NCI-H187 treated with DMSO at 0.1 percent for 48 hours (cell line): ENCODE measurements at places on chromosomes 3 and 15.
A peak's percentile ranks its signal among the peaks of the same experiment; 100 is the strongest.

- no peak for DNase-seq
Observed at GRCh38 chr3:185988816-185989175, 51.0 kb upstream of the TRA2B start.

- no peak for DNase-seq
Observed at GRCh38 chr3:142602619-142603385, 6.6 kb downstream of the PLS1 start.

- DNase-seq = no peak
Observed at GRCh38 chr3:65758876-65759598, 279.7 kb downstream of the MAGI1 start.

GRCh38 chr3:100155128-100155527 is 40.8 kb upstream of the FILIP1L start:
- no peak for DNase-seq

DNA sequence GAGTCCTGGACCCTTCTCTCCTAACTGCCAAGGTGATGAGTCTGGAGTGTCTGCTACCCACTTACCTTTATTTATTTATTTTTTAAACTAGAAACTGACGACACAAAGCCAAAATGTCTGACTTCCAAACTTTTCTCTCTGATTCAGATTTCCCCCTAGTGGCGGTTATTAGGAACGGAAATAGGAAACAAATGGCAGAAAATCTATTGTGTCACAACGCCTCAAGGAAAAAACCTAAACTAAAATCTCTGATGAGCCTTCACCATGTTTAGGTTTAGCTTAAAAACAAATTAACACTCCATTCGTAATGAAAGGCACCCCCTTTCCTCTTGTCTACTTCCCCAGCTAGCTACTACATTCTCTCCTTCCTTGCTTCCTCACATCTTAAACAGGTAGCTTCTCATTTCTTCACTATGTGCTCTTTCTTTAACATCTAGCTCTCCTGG is 94.0 kb upstream of the MEX3B start:
- DNase-seq = no peak

- DNase-seq = no peak
Observed at GRCh38 chr3:73258057-73258456, 196.6 kb downstream of the EBLN2 start.

GRCh38 chr3:83956431-83956830 is 1002.4 kb upstream of the CADM2 start:
- no peak for DNase-seq

GRCh38 chr3:66259566-66260255 is 38.9 kb downstream of the SLC25A26 start:
- DNase-seq = no peak

GRCh38 chr3:196643201-196643749 is 3.8 kb downstream of the NRROS start:
- no peak for DNase-seq

GRCh38 chr3:47636225-47636624 is 57.6 kb upstream of the CSPG5 start:
- DNase-seq = no peak

DNA sequence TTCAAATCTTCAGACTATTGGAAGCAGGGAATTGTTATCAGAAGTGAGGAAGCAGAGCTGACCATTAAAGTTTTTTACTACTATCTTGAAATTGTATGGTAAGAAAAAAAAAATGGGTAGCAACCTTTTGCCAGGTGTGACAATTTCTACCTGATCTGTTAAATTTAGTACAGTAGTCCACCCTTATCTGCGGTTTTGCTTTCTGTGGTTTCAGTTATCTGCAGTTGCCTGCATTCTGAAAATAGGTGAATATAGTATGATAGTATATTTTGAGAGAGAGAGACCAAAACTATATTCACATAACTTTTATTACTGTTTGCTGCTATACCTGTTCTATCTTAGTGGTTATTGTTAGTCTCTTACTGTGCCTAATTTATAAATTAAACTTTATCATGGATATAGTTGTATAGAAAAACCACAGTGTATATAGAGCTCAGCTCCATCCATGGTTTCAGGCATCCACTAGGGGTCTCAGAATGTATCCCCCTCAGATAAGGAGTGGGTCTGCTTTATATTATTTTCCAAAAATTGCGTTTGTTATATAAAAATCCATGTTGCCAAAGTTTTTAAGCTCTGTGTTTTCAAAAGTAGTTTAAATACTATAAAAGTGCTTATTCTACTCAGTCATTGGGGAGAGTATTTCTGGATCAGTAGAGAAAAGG is 69.9 kb downstream of the PTPRG start:
- no peak for DNase-seq

DNA sequence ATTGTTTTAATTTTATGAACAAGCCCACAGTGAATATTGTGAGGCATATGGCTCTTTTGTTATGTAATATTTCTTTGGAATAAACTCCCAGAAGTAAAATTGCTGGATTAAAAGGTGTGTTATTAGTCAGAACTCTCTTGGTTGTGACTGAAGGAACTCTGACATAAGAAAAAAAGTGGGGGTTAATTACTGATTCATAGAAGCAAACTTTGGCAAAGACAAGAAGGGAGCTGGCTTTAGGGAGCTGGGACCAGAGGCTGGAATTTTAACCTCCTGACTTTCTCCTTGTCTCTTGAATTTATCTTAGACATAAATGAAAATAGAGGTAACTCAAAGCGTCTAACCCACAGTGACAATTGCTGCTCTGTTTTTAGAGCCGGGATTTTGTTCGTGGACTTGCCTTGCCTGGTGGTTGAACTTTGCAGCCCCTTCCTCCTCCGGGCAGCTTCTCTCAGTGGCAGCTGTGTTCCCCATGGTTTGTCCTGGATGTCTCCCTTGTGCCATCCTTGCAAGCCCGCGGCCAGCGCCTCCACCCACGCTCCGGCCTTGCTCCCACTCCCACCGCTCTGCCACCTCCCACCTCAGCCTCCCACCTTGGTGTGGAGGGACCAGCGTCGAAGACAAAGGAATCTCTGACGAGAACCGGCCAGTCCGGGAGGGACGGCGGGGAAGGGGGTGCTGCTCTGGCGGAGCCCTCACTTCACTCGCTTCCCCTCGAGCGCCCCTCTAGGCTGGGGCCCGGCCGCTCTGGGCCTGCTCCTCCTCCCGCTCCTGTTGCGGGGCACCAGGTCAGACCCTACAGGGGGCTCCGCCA is 28.0 kb downstream of the ARHGAP31 start:
- no peak for DNase-seq

- no peak for DNase-seq
Observed at GRCh38 chr3:63563572-63563971, 88.9 kb upstream of the SNTN start.

DNA sequence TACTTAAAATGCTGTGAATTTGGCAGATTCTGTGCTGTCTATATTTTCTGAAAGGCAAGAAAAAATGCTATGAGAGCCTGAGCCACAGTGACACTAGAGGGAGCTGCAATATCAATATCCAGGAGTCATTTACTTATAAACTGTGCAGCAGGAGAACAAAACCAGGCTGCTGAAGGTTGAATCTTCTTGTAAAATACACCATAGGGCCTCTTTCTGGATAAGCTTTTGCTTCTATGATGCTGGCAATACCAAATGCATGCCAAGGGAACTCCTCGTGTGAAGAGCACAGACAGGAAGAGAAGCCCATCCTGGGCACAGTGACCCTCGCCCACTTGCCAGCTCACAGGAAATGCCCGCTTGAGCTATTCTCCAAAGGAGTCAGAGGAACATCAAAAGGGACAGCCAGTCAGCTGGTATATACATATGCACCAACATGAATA is 48.0 kb upstream of the TSPAN3 start:
- no peak for DNase-seq

DNA sequence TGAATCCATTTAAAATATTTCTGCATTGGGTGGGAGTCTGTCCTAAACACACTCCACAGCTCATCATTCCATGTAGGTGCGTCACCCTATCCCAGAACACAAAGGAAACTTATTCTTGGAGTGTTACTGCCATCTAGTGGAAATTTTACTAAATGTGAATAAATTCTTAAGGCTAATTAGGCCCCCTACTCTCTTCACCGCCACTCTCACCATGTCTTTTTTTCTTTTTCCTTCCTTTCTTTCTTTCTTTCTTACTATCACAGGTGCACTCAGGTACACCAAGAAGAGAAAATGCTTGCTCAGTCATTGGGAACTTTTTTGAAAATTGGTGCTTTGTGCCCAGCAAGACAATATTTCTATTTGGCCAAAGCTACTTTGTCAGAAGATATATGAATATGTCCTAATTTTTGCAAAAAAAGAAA is 26.4 kb upstream of the ATP8B4 start:
- DNase-seq = peak; percentile 4

- no peak for DNase-seq
Observed at GRCh38 chr3:37852771-37853170, 8.9 kb upstream of the CTDSPL start.

- no peak for DNase-seq
Observed at GRCh38 chr3:38155825-38156224, 9.5 kb upstream of the OXSR1 start.

- no peak for DNase-seq
Observed at GRCh38 chr3:66923969-66924368, 74.1 kb upstream of the KBTBD8 start.

GRCh38 chr3:104396974-104397669 is 969.6 kb upstream of the ALCAM start:
- DNase-seq = no peak

- no peak for DNase-seq
Observed at GRCh38 chr15:34810443-34811129, 15.2 kb upstream of the ACTC1 start.
